Stimulated activated CD4-positive, alpha-beta T cell treated with anti-CD3 and anti-CD28 coated beads, Interleukin-1b, Interleukin-23, amount 100 ng/mL, for 24 hours (primary cell): ENCODE measurements at places on chromosomes 12 and 14.

DNA sequence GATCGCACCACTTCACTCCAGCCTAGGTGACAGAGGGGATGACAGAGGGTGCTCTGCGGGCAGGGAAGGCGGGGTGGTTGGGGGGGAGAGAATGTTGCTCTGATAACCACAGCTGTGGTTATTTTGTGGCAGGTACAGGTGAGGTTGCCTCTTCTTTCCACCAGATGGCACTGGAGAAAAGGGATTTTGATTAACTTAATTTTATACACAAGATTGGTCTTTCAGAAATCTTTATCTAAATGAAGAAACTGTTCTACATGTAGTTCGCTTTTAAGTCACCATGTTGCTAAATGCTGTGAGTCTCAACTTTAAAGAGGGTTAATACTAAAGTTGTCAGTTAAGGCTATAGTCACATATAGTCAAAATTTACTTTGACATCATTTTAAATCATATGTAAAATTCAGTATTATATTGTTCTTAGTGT lies 25.7 kb downstream of the FGF23 start:
- no peak for DNase-seq

DNA sequence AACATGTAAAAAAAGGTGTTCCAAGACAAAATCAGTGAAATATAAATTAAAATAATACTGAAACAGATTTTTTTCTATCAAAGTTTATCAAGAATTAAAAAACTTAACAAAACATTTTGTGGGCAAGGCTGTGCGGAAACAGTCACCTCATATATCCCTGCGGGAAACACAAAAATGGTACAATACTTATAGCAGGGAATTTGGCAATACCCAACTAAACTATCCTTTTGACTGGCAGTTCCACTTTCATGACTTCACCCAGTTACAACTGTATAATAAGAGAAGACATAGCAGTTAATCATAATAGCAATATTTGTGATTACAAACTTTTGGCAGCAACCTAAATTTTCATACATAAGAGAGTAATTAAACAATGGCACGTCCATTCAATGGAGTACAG lies 121.5 kb upstream of the EGLN3 start:
- no peak for DNase-seq

DNA sequence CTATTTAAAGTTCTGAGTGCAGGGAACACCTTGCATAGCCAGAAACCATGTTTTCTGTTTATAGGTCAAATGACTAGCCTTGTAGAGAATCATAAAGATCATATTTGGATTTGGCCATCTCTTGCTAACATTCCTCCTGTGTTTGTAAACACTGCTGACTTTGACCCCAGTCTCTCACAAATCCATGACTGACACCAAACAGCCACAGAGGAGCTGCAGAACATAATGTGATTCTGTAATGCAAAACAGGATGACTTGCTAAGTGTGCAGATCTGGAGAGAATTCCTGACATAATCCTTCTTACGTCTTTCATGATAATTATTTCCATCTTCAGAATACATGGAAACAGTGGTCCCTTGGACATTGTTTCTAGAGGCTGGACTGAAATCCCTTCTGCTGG lies 211.8 kb downstream of the BMP4 start:
- no peak for DNase-seq

DNA sequence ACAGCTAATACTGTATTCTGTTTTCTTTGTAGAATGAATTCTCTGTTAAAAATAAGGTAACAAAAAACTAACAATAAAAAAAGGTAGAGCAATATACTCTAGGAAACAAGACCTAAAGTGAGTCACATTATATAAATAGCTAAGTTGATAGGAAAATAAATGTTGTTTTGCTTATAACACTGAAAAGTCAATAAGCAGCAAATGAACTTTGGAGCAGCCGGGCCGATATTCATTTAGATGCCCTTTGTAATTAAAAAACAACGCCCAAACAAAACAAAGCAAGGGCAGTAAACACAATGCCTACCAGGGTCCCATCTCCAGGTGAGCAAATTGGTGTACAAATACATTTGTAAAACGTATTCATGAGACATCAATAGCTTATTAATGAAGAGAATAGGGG lies 227.6 kb upstream of the FOXN3 start:
- DNase-seq = no peak

GRCh38 chr14:69152181-69152901 lies 578 bp downstream of the DCAF5 start:
- DNase-seq = no peak

- no peak for DNase-seq
Observed at GRCh38 chr12:94287245-94287628, 138.9 kb downstream of the PLXNC1 start.

DNA sequence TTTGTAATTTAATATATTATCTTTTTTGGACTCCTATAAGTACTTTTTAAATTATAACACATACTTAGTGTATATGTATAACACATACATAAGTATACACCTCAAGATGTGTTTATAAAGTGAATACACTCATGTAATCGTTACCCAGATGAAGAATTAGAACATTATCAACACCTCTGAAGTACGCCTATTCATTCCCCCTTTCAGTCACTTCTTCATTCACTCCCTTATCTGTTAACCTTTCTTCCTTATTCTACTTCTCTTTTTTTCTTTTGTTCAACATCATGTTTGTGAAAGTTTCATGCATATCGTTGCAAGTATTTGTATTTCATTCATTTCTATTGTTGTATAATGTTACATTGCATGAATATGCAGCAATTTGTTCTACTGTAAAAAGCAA lies 98.5 kb downstream of the ARID2 start:
- no peak for DNase-seq

DNA sequence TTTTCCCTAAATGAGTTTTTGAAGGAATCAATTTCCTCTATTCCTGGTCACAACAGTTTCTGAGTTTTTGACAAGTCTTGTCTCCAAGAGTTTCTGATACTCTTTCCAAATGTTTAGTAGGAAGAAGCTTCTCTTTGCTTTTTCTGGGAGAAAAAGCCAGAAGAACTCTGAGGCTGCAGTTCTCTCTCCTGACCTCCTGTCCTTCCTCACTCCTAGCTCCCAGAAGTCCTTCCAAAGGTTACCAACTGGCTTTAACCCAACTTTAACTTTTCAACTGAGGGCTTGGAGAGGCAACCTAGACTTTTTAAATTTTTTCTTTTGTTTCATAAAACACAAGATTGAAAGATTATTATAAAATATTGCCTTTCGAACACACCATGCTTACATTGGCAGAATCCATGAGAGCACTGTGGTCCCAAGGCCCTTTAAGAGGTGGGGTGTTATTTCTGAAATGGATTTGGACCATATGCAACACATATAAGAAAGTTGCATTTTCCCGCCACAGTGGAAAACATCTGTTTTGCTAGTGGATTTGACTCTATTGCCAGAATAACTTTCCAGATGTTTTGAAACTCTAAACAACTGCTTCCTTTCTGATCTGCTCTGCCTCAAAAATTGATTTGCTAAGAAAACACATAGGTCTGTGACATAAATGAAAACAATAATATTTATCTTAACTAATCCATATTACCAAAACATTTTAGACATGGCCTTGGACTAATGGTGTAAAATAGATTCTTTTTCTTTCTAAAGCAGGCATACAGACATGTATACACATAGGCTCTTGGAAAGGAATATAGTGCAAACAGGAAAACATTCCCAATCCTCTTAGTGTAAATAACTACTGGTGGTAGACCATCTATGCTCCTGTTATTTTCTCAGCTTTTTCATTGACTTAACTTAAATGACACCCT lies 22.3 kb upstream of the EPS8 start:
- no peak for DNase-seq

GRCh38 chr14:79333198-79333546 lies 878.1 kb downstream of the DIO2 start:
- no peak for DNase-seq

DNA sequence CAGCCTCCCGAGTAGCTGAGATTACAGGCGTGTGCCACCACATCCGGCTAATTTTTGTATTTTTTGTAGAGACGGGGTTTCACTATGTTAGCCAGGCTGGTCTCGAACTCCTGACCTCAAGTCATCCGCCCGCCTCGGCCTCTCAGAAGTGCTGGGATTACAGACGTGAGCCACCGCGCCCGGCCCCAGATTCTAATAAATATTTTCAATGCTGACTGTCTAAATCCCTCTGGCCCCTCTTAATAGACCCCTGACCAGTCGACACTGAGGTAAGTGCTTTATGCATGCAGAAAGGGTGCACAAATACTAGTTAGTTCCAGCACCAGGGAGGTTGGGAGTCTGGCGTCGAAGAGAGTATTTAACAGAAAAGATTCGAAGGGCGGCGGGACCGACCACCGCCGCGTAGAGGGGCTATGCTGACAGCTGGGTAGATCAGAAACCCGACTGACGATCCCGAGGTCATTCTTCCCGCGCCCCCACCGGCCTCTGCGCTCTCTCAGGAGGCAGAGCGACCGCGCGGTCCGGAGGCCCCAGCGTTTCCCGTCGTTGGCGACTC lies 1.1 kb upstream of the SPATS2 start:
- DNase-seq = no peak

GRCh38 chr14:33081259-33081658 lies 142.6 kb downstream of the NPAS3 start:
- no peak for DNase-seq

DNA sequence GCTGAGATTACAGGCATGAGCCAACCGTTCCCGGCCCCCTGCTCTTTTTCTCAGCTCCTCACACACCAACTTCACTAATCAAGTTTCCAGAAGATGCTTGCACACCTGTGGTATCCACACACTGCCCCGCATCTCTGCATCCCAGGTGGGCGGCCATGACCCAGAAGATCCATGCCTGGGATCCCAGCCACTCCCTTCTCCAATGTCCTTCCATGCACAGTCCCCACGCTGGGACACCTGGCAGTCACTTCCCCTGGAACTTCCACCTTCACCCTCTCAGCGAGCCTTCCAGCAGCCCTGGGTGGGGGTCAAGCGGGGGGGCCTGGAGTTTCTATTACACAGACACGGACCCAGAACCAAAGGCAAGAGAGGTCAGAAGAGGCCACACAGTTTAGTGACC lies 107.8 kb downstream of the CALM1 start:
- DNase-seq = no peak

DNA sequence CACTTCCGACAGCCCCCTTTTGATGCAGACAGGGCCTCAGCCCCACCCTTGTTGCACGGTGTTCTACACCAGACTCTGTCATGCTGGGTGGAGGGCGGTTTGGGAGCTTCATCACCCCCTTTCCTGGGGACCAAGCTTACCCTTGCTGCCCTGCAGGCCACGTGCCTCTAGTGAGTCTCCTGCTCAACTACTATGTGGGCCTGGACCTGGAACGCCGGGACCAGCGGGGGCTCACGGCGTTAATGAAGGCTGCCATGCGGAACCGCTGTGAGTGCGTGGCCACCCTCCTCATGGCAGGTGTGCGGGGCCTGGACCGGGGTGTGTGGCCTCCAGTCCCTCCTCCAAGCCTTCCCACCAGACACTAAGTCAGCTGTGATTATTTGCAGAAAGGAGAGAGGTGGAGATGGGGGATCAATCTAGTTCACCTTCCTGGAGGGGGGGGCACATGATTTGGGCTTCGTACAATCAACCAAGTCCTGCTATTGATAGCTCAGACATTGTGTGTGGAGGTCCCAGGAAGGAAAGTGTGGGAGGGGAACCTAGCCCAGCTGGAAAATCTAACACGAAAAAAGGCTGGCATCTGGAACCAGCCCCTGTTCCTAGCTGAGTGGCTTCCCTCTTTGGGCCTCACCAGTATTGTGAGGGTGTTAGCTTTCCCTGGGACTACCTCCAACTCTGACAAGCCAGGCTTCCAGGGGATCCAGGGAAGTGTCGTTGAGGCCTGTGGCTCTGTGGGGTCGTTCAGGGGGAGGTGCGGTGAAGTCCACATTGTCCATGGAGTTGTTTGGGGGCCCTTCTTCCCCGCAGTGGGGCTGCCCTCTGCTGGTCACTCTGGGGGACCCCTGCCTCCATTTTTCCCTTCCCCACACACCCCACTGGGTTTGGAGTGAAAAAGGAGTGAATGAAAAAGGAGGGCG lies 1.6 kb downstream of the ANKRD33 start:
- DNase-seq = no peak

- no peak for DNase-seq
Observed at GRCh38 chr14:58712357-58712756, 74.6 kb downstream of the DACT1 start.

DNA sequence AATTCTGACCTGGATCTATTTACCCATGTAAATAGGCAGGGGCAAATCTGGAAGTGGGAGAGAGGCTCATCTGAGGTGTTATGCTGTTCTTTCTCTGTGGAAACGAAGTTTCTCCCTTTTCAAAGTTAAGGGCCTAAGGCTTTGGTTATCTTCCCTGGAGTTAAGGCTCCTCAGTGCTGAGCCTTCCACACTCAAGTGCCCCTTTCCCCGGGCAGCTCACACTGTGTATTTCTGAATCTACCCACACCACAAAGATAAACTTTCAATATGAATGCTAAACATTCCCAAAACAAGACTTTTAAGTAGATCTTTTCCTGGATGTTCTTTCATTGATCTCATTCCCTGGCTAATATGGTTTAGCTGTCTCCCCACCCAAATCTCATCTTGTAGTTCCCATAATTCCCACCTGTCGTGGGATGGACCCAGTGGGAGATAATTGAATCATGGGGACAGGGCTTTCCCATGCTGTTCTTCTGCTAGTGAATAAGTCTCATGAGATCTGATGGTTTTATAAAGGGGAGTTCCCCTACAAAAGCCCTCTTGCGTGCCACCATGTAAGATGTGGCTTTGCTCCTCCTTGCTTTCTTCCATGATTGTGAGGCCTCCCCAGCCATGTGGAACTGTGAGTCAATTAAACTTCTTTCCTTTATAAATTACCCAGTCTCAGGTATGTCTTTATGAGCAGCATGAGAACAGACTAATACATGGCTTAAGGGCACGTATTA lies 251.1 kb downstream of the NAV3 start:
- DNase-seq = no peak

DNA sequence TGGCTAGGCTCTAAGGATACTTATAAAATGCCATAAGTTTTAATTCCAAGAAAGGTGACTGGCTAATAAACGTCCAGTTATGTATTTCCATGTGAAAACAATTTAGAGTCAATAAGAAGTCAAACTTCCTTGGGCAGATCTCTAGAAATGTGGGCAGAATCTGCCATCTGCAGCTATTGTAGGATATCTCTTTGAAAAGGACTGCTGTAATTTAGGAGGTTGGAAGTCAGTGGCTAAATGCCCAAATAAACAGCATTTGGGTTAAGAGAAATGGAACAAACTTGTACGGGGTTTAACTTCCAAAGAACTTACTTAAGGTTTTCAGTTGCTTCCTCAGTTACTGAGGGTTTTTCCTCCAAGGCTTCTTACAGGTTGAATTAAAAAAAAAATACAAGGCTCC lies 121.6 kb downstream of the FIGNL2 start:
- DNase-seq = no peak

- no peak for DNase-seq
Observed at GRCh38 chr12:79151956-79152355, 287.4 kb downstream of the SYT1 start.

- no peak for DNase-seq
Observed at GRCh38 chr12:124152731-124153130, 142.2 kb upstream of the RFLNA start.

- DNase-seq = no peak
Observed at GRCh38 chr12:71268598-71269280, 110.9 kb upstream of the TSPAN8 start.

- no peak for DNase-seq
Observed at GRCh38 chr12:97321621-97322020, 141.0 kb upstream of the RMST start.
